GF-D8 (cell line): ENCODE measurements at places on chromosomes 6 and 20.

DNA sequence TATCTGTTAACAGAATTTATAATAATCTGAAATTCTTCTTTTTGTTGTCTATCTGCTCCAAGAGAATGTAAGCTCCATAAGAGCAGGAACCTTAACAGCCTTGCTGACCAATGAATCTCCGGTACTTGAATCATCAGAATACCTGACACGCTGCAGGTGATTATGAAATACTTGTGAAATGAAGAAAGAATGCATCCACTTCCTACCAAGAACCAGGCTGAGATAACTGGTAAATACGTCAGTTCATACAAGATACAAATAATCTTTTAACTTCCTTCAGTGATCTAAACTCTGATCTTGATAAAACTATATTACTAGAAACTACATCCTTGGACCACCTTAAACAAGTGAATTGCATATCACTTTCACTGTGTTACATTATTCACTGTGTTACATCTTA lies 116.2 kb downstream of the MAP3K5 start:
- no peak for DNase-seq

GRCh38 chr6:1903780-1904465 lies 294.2 kb downstream of the FOXC1 start:
- no peak for DNase-seq

DNA sequence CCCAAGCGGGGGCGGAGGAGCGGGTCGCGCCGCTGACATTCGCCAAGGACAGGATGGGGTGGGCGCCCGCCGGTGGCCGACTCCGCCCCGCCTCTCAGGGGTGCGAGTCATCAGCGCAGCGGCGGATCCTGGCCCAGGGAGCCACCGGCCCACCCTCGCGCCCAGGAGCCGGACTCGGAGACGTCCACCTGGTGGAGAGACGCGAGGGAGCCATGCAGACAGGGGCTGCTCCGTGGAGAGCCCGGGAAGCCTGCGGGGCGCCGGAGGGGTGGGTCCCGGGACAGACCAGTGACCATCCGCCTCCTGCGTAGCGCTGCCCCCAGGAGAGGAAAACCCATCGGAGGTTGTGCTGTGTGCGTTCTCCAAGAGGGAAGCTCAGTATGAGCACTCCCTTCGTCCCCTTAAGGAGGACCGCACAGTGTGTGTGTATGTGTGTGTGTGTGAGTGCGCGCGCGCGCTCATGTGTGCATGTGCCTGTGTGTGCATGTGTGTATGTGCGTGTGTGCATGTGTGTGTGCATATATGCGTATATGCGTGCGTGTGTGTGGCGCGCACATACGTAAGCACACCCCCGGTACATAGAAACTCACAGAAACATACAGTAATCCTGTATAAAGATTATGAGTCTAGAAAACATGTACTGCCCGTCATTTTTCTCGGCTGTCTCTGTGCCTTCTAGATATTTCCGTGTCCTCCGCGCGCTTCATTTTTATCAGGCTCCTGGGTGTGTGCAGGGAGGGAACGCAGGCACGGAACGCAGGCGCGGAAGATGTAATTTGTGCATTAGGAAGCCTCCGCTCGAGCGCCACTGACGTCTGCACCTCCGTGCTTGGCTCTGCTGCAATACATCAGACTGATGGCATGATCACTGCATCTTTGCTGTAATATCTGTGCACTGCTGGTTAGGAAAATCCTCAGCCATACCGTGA lies 158.9 kb downstream of the TBXT start:
- no peak for DNase-seq

- no peak for DNase-seq
These were observed 627.5 kb downstream of the COL12A1 start for GRCh38 chr6:74578339-74578738.

GRCh38 chr6:27303613-27304272 lies 8.3 kb downstream of the POM121L2 start:
- no peak for DNase-seq

GRCh38 chr6:2038092-2038491 lies 207.3 kb downstream of the GMDS start:
- DNase-seq: peak; percentile 58

DNA sequence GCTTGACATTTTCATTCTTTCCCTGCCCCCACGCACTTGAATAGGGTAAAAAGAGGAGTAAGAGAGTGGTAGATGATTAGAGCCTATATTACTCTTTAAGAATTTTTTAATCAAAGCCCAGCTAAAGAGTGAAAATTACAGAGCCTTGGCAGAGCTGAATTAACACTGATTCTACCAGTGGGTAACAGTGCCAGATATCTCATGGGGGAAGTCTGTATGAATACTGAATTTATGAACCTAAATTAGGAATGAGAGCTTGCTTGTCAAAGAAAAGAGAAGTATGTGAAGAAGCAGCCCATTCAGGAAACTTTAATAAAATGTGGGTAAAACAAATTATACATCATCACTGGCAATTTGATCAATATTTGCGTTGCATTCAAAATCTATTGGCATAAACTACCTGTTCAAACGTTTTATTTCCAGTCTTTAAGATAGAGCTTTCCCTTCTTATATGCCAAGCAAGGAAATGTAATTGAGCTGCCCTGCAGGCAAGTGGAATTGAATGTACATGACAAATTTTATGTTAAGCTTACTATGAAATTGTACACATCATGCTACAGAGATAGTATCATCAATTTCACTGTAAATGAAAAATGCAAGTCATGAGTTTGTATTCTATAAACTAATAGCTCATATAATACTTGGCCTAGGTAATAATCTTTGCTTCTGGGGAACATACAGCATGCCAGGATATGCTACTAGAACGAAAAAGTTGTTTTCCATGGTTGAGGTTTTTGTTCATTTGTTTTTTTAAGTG lies 14.5 kb downstream of the SOBP start:
- no peak for DNase-seq

DNA sequence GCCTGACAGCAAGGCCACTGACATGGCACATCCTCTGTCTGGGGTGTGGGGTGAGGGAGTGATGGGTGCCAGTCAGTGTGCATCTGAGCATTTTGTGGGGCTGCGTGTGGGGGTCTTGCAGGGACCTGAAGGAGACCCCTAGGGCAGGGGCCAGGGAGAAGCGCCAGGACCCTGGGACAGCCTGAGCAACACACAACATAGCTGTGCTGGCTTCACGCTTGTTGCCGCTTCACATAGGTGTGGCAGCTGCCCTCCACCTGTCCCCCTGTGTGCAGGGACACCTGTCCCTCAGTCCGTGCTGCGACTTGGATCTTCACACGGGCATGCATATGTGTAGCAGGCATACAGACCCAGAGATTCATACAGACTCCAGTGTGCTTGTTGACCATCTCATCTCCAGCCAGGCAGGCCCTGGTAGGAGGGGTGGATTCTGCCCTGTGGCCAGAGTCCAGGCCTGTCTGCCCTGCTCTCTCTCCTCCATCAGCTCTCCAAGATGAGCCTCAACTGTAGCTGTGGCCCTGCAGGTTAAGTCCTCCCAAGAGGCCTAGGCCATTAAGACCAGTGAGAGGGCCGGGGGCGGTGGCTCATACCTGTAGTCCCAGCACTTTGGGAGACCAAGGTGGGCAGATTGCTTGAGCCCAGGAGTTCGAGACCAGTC lies 3.2 kb upstream of the NPBWR2 start:
- DNase-seq: no peak
